Cardiac fibroblast (primary cell): ENCODE measurements at places on chromosomes 1 and 21.

- DNase-seq, result peak; percentile 65
Measured at GRCh38 chr1:40592107-40592803, 60.8 kb downstream of the ZNF684 start.

DNA sequence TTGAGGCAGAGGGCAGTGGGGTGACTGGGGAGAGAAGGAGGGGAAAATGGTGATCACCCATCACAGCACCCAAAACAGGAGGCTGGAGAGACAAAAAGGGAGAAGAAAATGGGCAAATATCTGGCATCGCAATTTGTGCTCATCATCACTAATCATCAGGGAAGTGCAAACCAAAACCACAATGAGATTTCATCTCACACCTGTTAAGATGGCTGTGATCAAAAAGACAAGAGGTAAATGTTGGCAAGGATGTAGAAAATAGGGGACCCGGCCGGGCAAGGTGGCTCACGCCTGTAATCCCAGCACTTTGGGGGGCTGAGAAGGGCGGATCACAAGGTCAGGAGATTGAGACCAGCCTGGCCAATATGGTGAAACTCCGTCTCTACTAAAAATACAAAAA is 74.0 kb downstream of the KIF14 start:
- DNase-seq, result no peak

GRCh38 chr1:183191833-183192232 is 5.8 kb downstream of the LAMC2 start:
- peak; percentile 66 for DNase-seq

GRCh38 chr21:45583831-45584509 is 41.7 kb upstream of the SLC19A1 start:
- DNase-seq, result no peak

GRCh38 chr1:156257711-156258110 is 9.9 kb upstream of the PAQR6 start:
- no peak for DNase-seq

- no peak for DNase-seq
Measured at GRCh38 chr1:161691846-161692245, 15.2 kb upstream of the FCRLA start.

GRCh38 chr1:86956221-86956620 is 41.8 kb downstream of the HS2ST1 start:
- no peak for DNase-seq

GRCh38 chr1:86436041-86436440 is 12.1 kb downstream of the CLCA2 start:
- DNase-seq, result no peak

- DNase-seq, result no peak
Measured at GRCh38 chr21:36297938-36298572, 21.9 kb upstream of the MORC3 start.

- DNase-seq, result no peak
Measured at GRCh38 chr21:29243188-29243587, 55.5 kb upstream of the BACH1 start.

GRCh38 chr1:162551969-162552683 is 9.4 kb upstream of the UAP1 start:
- peak; percentile 63 for DNase-seq

DNA sequence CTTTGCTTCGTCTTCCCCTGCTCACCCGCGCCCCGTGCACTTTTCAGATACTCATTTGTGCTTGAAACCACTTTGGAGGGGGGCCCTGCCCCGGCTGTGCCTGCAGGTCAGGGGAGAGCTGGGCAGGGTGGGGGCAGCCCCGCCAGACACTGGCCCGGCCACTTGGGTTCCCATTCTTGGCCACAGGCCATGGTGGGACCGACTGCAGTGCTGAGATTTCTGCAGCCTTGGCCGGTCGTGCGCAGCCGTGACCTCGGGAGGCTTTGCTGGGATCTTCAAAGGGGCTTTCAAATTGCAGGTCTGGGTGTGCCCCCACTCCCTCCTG is 54.5 kb upstream of the TTC34 start:
- DNase-seq, result no peak

- no peak for DNase-seq
Measured at GRCh38 chr1:110243574-110243973, 33.5 kb downstream of the KCNC4 start.

- DNase-seq, result peak; percentile 79
Measured at GRCh38 chr1:1304331-1305299, 3.1 kb downstream of the ACAP3 start.

- DNase-seq, result no peak
Measured at GRCh38 chr1:246786606-246787238, 62.5 kb downstream of the SCCPDH start.
